Activated T-helper 1 cell treated with anti-CD3 and anti-CD28 coated beads, Interleukin-2, amount 50 U/mL, for 16 hours (primary cell): ENCODE measurements at places on chromosomes 3 and 15.

DNA sequence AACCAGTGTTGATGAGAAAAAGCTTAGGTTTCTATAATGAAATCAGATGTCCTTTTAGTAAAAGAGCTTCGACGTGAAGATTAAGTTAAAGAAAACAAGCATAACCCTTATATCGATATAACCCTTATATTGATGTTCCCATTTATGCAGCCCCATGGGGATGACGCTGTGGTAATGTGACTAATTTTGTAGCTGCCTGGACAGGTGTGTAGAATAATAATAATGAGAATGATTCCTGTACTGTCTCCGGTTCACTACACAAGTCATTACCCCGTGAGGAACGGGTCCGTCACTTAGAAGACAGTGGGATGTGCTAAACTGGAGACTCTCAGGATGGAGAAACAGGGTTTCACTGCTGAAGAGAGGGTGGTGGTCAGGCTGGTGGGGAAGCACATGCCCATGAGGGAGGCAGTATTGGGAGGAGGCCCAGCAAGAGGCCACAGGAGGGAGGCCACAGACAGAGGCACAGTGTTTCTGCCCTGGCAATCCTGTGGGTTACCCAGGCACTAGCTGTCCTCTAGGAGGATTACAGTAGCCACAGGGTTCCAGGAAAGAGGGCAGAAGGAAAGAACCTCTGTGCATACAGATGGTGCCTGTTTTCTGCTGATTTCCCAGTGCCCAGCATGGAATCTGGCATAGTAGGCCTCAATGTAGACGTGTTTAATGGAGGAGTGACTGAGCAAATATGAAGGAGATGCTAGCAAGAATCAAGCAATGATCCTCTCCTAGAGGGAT lies 191.1 kb upstream of the TSC22D2 start:
- DNase-seq, result no peak

- no peak for DNase-seq
These were observed 133.4 kb downstream of the TPRA1 start for GRCh38 chr3:127457094-127457475.

DNA sequence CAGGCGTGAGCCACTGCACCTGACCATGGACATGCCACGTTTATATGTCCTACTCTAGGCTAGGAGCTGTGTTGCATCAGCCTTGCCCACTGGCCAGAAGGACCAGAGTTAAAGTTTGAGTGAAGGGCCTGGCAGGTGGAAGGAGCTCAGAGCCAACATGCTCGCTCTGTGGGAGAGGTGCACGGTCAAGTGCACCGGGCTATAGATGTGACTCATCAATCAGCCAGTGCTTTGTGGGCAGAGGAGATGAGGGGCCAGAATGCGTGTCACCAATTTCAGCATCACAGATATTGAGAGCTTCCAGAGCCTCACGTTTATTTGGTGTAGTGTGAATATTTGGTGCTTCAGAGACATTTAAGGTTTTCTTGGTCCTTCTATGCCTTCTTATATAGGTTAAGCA lies 137.3 kb upstream of the KBTBD8 start:
- DNase-seq, result no peak

DNA sequence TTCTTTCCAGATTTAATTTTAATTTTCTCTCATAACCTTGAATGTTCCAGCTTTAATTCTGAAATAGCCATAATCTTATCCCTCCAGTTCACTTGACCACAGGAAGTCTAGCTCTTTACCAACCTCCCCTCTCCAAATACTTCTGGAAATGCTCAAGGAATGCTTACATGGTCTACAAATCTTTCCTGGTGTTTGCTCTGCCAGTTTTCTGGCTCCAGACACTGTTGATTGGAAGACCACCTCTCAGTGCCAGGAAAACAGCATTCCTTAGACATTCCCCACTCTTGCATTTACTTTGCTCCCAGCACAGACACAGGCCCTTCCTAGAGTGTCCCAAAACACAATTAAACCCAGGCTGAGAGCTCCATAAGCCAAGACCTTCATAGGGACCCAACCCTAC lies 98.6 kb downstream of the MESD start:
- DNase-seq, result no peak

DNA sequence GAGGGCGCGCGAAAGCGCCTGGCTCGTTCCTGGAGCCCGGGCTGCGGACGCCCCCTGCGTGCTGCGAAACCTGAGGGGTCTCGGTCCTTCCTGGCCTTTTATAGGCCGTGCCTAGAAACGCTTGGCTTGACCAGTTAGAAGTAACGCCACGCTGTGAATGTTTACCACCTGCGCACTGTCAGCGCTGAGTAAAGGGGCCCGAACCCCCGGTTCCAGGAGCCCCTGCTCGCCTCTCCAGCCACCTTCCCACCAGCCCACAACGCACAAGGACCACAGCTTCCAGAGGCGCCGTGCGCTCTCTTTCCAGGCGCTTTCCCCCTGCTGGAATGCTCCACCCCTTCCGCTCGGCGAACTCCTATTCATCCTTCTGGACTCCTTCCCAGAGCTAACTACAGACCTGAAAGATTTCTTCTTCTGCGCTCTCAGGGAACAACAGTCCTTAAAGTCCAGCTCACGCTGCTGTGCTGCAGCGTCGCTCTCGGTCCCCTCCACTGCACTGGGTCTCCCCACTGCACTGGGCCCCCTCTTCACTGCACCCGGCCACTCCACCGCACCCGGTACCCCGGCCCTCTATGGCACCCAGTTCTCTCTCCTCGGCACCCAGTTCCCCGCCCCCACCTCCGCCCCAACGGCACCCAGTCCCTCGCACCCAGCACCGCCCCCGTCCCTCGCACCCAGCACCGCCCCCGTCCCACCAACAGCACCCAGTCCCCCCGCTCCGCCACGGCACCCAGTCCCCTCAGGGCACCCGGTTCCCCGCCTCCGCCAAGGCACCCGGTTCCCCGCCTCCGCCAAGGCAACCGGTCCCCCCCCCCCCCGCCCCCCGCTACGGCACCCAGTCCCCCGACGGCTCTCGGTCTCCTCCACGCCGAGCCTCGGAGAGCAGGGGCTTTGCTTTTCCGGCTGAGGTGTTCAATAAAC lies 69.8 kb downstream of the SQOR start:
- no peak for DNase-seq

DNA sequence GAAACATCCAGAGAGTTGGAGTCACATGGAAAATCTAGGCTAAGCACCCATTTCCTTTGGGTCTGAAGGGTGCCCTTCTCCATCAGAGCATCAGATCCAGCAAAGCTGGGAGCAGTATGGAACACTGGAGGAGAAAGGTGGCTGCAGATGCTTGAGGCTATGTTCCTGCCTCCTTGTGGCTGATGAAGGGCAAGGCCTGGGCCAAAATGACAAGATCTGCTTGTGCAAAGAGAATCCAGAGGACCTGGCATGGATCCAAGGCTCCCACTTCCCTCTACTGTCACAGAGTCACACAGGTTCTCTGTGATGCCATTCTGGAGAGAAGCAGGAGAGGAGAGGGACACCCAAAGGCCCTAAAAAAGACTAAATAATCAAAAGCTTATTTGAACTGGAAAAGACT lies 9.2 kb upstream of the ATP8B4 start:
- no peak for DNase-seq

DNA sequence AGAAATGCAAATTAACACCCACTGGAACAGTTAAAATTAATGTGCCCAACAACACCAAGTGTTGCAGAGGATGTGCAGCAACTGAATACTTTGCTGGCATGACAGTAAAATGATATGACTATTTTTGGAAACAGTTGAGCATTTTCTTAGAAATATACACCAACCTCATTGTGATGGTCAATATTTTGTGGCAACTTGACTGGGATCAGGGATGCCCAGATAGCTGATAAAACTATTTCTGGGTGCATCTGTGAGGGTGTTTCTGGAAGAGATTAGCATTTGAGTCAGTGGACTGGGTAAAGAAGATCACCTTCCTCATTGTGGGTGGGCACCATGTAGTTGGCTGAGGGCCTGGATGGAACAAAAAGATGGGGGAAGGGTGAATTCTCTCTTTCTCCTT lies 57.9 kb downstream of the RPLP1 start:
- DNase-seq, result no peak

- no peak for DNase-seq
These were observed 1.5 kb downstream of the ABHD5 start for GRCh38 chr3:43692085-43692855.

GRCh38 chr3:48367201-48367600 lies 4.8 kb upstream of the FBXW12 start:
- no peak for DNase-seq

GRCh38 chr15:74313889-74314288 lies 53.6 kb downstream of the CYP11A1 start:
- DNase-seq, result no peak

GRCh38 chr3:43770426-43771103 lies 79.8 kb downstream of the ABHD5 start:
- DNase-seq, result no peak

GRCh38 chr3:127831723-127832172 lies 9.4 kb upstream of the MGLL start:
- DNase-seq, result no peak

DNA sequence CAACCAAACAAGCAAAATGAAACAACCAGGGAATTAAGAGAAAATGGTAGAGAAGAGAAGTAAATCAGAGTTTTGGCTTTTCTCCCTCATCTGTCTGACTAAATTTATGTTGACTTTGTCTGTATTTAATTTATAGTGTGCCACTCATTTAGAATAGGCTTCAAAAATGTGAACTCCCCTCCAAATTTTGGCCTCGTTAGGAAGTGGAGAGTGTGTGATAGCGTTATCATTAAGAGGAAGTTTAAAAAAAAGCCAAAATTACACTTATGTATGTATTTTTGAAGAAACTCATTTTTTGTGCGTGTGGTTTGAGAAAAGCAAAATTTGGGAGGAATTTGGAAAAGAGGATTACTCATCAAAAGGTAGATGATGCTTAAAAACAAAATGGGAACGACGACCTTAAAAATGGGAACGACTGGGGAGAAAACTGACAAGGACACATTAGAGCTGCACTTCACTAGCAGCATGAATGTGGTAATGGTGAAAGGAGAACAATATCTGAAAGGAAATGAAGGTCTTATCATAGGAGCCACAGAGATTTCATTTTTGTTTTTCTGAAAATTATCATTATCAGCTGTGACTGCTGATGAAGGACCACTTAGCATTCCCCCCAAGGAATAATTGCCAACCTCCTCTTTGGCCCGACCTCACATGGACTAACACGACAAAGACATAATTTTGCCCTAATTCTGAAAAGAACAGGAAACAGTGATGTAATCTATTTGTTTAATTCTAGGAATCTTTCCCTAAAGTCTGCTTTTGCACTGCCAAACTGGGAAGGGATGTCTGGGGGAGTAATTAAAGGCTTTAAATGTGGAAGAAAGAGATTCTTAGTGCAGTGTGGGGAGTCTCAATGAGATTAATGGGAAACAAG lies 163.2 kb upstream of the P2RY1 start:
- no peak for DNase-seq

DNA sequence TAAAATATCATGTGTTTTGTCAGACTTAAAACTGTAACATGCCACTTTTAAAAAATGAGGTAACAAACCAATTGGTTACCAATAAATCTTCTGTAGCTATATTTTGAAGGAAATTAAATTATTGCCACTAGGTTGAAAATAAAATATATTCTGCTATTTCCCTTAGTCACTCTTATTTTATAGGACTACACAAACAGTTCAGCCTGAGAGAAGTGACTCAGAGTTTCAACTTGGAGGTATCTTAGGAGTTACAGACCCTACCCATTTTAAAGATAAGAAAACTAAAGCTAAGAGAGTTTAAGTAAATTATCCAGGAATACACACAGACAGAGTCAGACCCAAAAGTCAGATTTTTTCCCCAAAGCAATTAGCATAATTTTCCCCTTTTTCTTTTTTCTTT lies 65.1 kb downstream of the PIK3CB start:
- no peak for DNase-seq

- DNase-seq, result no peak
These were observed 428.8 kb downstream of the PYDC2 start for GRCh38 chr3:191889756-191890155.

- DNase-seq, result no peak
These were observed 21.4 kb upstream of the LEO1 start for GRCh38 chr15:51992953-51993352.

GRCh38 chr15:70093481-70094319 lies 4.0 kb downstream of the TLE3 start:
- DNase-seq, result no peak

DNA sequence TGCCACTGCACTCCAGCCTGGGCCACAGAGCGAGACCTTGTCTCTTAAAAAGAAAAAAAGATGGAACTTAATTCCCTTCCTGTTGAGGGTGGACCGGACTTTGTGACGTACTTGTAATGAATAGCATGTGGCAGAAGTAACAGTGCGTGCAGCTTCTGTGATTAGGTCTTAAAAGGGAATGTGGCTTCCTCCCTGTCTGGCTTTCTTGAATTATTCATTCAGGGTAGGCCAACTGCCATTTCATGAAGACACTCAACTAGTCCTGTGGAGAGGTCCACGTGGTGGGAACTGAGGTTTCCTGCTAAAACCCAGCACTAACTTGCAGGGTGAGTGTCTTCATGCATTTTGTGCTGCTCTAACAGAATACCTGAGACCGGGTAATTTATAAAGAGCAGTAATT lies 98.9 kb upstream of the PIAS1 start:
- DNase-seq, result no peak
